ENCODE measurements at places on chromosomes 11 and 22. TPM values are rescaled to one million over a fixed set of nuclear protein-coding genes. Genes with fewer than 3 reads are reported as not detected.

The TSGA10IP gene
- total RNA-seq, result not detected

- DNase-seq, result no peak
Measured at GRCh38 chr22:27992294-27993165, 73.5 kb upstream of the PITPNB start.

GRCh38 chr11:103530257-103530656 lies 421.0 kb downstream of the DYNC2H1 start:
- DNase-seq, result no peak

DNA sequence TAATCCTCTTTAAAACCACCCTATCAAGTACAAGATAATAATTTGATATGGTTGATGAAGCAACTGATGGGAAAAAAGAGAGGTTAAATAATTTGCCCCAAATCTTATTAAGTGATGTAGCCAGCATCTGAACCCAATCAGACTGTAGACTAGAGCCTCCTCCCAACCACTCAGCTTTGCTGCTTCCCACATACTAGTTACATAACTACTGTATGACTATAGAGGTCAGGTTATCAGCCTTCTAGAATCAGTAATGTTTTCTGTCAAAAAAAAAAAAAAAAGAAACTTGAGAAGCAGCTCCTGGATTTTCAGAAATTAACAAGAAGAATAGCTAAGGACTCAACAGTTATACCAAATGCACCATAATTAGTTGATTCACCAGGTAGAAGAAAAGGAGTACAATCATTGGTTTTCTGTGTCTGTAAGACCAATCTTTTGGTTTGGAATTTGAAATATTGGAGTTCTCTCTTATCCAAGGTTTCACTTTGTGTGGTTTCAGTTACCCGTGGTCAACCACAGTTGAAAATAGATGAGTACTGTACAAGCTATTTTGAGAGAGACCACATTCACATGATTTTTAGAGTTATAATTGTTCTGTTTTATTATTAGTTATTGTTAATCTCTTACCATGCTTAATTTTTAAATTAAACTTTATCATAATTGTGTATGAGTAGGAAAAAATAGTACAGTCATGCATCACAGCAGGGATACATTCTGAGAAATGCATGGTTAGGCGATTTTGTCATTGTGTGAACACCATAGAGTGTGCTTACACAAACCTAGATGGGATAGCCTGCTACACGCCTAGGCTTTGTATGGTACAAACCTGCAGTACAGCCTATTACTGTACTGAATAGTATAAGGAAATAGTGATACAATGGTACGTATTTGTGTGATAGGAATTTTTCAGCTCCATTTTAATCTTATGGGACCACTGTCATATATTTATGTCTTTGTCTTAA lies 72.2 kb downstream of the PDHX start:
- no peak for DNase-seq

DNA sequence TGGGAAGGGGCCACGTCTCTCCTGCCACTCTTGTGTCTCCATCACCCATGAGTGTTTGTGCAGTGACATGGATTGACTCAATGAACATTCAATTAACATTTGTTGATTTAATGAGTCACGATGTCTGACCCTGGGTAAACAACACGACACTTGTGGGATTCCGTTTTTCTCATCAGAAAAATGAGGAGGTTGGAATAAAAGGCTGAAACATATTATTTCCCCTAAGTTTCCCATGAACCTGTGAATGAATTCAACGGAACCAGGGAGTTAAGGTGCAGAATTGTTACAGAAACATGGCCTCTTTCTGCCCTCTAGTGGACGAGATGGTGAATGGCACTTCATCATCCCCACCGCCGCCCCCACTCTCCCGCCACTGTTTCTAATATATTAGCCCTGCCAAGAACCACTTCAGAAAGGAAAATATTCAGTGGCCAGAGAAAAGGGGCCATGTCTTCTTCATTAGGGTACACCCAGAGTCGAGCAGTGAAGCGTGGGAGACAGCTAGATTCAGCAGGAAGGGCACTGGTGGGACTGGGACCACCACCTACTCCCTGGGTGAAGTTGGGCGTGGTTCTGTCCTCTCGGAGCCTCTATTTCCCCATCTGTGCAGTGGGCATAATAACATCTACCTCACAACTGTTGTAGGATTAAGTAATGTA lies 46.3 kb upstream of the SYT13 start:
- no peak for DNase-seq

DNA sequence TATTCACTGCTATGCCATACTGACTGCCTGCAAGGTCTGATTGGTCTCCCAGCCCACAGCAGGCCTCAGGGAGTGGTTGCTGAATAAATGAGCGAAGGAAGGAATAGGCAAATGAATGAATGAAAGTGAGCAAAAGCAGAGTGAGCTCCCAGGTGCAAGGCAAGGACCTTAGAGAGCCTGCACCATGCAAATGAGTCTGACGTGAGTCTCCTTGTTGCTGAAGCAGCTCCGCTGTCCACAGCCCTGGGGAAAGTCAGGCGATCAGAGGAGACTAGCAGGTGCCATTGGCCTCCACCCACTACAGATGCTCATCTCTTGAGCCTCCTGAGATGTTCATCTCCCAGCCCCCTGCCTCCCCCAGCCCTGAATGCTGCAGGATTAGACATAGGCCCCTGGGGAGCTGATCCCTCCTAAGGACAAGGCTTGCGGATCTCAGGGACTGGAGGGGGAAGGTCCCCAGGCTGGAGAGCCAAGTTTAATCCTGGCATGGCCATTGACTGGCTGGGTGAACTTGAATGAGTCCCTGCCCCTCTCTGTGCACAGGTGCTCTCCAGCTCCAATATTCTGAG lies 22.1 kb downstream of the GDPD5 start:
- no peak for DNase-seq

DNA sequence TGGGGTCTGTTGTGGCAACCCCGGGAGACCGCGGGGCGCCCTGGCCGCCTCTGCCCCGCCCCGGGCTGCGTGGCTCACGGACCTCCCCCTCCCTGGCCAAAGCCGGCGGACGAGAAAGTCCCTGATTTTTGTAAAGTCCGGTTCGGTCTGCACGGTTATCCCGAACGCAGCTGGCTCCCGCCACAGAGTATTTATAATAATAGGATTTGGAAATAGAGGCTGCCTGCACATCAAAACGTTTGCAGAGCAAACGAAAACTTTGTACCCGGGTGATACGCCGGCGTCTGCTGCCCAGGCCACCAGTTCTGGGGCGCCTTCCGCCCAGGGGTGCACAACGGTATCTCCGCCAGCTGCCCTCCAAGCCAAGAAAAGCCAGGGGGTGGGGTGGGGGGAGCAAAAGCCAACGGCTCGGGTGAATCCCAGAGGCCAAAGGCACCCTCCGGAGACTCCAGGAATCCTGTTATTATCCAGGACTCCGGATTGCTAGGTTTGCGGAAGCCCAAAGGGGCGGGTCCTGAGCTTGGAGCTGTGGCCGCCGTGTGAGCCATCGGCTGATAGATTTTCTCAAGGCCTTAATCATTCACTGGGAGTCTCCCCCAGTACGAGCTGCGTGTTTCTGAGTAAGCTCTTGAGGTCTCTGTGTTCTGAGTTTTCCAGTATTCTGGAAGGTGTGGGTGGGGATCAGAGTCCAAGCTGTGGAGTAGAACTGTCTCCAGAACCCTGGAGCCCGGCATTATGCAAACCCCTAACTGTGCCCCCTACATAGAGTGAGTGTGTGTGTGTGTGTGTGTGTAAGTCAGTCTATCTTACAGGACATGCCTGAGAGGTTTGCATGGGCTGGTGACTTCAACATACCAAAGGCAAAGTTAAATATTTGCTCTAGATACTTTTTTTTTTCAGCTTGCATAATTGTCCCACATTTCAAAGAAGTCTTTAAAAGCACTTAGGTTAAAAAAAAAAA lies 673 bp upstream of the SHANK2 start:
- DNase-seq, result no peak

DNA sequence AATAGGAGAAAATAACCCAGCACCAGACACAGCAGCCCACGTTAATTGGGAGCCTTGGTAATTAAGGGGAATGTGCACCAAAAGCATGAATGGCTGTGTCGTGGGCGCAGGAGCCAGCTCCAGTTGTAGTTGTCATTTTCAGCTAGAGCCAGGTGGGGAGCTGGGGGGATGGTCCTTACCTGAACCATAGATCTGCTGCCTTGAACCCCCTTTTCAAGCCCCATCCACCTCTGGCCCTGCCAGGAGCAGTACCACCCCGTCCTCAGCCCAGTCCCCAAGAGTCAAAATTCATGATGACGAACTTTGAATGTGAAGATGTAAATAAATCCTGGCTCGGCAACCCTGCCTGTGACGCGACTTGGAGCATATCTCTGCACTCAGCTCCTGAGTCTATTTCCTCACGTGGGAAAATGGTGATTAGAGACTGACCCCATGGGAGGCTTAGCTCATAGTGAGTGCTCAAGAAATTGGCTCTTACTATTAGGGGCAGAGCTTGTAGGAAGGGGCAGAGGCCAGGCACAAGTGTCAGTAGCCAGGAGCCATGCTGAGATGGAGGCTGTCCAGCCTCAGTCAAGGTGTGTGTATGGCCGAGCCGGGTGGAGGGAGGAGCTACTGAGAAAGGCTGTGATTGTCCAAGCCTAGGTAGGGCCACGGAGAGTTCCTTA lies 794 bp upstream of the FXYD6 start:
- no peak for DNase-seq

DNA sequence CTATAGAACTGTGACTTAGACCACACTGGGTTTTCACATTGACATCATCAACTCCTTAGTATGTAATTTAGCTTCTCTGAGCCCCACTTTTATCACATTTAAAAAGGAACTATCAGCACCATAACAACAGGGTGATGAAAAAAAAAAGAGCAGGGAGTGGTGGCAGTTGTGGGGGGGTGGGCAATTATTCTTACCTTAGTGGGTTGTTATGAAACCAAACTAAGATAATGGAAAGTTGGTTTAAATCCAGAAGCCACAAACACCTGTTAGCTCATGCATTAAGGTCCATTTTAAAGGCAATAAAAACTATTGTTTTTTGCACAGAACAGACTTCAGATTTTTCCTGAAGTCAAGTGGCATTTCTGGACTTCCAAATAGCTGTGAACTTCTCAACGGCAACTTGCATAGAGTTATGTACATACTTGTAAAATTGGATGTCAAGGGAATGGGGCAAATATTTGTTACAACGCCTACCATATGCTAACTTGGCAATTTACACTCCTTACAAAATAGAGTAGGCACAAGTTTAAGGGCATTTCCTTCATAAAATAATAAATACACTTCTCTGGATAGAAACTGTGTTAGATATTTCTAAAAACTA lies 793.6 kb downstream of the DLG2 start:
- DNase-seq, result no peak

DNA sequence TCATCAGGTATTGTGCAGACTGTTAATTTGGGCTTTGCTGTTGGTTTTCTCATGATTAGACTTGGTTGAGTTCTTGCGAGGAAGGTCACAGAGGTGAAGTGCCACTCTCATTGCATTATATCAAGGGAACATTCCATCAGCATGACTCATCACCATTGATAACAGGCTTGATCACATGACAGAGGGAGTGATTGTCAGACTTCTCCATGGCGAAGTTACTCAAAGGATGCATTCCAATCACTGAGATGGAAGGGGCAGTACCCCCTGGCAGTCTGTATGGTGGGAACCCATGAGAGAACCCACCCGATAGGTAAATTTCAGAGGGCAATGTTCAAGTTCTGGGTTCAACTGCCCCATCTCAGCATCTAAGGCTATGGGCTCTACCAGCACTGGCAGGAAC lies 19.4 kb upstream of the P2RY2 start:
- DNase-seq, result no peak

The OR51I1 gene
- 0.63 TPM for total RNA-seq

The DDIAS gene
- 7.8 TPM for total RNA-seq

- peak; percentile 23 for DNase-seq
Measured at GRCh38 chr11:74749127-74749964, 697 bp downstream of the RNF169 start.

The CASP12 gene
- total RNA-seq, result 1.1 TPM

DNA sequence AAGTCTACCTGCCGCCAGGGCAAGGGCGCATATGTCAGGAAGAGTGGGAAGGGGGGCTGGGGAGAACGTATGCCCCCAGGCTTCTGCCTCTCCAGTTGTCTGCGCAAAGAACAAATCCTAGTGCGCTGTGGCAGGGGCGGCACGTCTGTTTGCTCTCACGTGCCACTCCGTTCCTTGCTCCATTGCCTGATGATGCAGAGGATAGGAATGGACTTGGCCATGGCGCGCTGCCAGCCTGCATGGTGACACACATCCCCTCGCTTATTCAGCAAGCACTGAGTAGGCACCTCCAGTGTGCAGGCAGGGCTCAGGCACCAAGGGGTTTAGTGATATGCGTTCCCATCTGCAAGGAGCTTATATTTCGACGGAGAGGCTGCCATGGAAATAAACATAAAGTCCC lies 45.4 kb upstream of the SLC22A12 start:
- DNase-seq, result no peak

- no peak for DNase-seq
Measured at GRCh38 chr11:10622108-10622507, 53.6 kb upstream of the LYVE1 start.

- DNase-seq, result peak; percentile 51
Measured at GRCh38 chr11:119832202-119832935, 103.4 kb upstream of the NECTIN1 start.

DNA sequence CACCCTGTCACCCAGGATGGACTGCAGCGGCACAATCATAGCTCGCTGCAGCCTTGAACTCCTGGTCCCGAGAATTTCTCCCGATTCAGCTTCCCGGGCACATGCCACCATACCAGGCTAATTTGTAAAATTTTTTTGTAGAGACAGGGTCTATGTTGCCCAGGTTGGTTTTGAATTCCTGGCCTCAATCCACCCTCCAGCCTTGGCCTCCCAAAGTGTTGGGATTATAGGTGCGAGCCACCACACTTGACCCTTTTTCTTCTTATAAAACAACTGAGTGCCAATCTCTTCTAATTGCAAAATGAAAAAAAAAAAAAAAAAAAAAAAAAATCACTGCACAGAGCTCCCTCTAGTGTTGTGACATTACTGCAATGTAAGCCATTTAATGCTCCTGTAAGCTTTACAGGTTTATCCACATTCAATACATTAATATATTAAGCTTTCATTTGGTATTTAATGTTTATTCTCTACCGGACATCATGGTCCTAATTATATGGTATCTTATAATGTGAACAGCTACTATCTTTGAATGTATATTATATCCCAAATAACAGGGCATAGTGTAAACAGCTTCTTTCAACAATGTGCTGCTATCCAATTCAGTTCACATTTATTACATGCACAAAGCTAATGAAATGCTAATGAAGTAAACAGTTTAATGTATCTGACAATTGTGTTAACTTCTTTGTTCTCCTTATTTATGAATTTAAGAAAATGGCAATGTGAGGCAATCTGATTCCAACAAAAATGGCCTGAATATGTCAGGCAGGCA lies 44.6 kb downstream of the COPB1 start:
- no peak for DNase-seq

- no peak for DNase-seq
Measured at GRCh38 chr11:22774716-22775115, 54.9 kb downstream of the SVIP start.

The LYVE1 gene
- 141 TPM for total RNA-seq
